ENCODE measurements at places on chromosomes 16 and 17. TPM values are rescaled to one million over a fixed set of nuclear protein-coding genes. Genes with fewer than 3 reads are reported as not detected.

DNA sequence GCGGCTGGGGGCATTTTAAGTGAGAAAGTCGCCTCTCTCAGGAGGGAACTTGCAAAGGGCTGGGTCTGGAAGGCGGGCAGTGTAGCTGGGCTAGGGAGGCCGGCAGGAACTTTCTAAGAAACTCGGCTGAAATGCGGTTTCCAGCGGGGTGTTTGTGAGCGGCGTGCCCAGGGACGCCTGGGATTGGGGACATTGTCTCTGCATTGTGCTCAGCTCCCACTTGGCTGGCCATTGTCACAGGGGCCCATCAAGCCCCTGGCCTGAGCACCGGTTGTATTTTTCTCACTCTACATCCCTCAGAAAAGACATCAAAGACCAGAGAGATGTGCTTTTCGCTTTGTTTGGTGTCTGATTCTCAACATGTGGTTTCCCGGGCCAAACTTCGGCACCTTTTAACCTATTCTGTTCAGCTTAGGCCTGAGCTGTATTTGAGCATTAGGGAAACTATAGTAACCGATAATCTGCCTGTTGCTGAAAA lies 291.1 kb upstream of the IRX3 start:
- no peak for DNase-seq

Gene ZFPM1
- 9.2 TPM for total RNA-seq

DNA sequence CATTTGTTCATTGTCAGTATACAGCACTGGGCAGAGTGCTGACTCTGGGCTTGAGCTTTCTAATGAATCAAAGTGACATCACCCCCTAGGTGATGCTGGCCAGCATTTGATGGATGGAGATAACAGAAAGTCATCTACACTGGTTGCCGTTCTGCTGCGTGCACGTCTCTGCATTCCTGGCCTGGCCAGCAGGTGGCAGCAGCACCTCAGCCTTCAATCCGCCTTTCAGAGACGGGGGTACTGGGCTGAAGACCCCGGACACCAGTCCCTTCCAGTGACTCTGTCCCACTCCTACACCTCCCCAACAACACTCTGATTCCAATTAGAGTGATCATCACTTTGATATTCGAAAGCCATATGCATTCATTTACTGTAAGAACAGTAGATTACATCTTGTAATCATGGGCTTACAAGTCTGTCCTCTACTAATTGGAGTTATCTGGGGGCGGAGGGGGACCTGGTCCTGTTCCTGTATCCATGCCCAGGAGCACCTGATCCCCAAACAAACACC lies 6.0 kb downstream of the CPSF4L start:
- DNase-seq = peak; percentile 75

Gene CDH5
- total RNA-seq = not detected
